ENCODE measurements at places on chromosomes 5 and 9.

DNA sequence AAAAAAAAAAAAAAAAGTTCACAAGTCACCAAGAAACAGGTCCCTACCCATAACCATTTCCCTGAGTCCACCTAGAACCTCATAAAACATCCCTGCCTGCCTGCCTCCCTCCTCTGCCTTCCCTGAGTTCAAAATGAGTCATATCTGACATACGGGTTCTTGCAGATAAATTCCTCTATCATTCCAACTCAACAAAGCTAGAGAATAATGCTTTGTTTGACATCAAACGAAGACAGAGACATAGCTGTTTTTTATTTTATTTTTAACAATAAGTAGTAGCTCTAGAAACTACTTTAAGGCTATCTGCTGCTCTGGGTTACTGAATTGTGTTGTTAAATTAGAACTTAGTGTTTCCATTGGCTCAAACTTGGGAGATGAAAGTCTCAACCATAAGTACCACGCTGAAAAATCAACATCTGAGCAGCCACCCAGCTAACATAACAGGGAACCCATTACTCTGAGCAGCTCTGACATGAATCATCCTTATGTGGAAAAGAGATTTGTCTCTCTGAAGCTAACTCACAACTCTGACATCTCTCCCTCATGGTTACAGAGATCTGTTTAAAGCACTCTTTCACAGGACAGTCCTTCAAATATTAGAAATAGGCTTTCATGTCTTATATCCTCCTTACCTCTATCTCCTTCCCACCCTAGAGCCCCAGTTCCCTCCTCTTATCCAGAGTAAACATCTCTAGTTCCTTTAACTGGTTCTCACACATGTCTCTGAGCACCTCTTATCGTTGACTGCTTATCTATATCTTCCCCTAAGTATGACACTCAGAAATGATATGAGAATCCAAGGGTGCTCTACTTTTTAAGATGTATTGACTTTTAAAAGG, 12.1 kb downstream of the TMEM245 start:
- DNase-seq: no peak

GRCh38 chr9:90097237-90097636, 492.4 kb downstream of the GADD45G start:
- no peak for DNase-seq

DNA sequence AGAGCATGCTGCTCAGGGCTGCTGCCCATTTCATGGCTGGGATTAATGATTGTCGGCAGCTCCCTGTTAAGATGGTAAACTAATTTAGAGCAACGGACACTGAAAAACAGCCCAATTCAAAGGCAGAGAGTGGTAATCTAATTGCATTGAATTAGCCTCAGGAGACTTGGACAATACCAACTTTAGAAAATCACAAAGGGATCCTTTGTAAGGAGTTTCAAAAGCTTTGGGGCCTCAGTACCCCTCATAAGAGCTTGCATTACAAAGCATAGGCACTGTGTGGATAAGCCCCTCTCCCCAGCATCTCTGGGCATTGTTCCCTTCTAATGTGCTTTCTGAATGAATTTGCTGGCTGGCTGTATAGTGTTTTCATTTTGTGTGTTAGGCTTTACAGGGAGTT, 6.7 kb downstream of the GLRA1 start:
- DNase-seq: no peak

DNA sequence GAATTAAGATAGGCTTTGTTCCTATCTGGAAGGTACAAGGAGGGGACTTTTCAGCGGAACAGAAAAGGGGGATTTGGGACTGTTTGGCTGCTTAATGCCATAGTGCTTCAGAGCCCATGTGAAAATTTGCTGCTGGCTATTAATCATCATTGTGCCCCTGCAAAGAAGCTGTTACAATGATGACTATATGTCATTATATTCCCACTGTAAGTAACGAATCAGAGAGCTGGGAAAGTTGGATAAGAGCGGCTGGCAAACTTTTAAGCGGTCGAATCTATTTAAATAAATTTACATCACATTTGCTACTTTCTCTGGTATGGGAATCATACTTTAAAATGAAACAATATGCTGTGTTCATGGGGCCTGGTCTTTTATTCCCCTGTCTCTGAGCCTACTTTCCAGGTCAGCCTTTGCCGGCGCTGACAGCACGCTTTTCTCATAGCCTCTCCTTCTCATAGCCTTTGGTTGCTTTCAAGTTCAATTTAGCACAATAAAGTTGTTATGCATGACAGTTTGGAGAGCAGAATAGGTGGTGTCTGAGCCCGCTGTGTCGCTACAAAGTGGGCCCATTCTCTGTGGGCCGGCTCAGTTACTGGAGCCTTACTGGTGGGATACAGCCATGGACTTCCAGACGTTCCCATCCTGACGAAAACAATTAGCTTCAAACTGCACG, 271.2 kb upstream of the TMEM161B start:
- no peak for DNase-seq

DNA sequence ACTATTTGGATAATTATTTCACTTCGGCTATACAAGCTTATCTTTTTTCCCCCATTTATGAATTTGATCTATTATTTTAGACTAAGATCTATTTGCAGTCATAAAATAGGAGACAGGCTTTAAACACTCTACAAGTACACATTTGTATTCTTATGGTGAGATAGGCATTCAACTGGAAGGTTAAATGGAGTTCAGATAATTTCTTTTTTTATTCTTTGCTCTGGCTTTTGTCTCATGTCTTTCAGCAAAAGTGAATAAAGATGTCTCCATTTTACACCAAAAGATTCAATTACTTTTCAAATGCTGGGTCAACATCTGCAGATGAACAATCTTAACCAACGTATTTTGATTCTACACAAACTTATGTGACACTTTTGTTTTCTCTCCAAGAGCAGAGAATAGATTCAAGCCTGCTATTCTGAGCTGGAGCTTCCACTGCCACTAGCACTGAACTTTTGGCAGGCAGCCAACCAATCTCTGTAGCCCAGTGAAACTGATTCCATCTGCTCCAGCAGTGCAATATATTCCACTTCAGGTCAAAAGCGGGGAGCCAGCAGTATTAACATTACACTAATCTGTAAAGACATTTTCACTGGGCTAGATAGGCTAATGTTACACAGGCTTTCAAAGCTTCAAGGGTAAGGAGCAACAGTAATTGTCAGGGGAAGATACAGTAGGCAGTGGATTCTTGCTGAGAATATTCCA, 452.0 kb upstream of the ZNF608 start:
- DNase-seq: no peak

- no peak for DNase-seq
Measured at GRCh38 chr5:2895876-2896275, 144.4 kb upstream of the IRX2 start.

- DNase-seq: no peak
Measured at GRCh38 chr9:114350636-114351401, 21.1 kb downstream of the ORM2 start.

- DNase-seq: no peak
Measured at GRCh38 chr5:102959055-102959454, 160.9 kb downstream of the GIN1 start.

DNA sequence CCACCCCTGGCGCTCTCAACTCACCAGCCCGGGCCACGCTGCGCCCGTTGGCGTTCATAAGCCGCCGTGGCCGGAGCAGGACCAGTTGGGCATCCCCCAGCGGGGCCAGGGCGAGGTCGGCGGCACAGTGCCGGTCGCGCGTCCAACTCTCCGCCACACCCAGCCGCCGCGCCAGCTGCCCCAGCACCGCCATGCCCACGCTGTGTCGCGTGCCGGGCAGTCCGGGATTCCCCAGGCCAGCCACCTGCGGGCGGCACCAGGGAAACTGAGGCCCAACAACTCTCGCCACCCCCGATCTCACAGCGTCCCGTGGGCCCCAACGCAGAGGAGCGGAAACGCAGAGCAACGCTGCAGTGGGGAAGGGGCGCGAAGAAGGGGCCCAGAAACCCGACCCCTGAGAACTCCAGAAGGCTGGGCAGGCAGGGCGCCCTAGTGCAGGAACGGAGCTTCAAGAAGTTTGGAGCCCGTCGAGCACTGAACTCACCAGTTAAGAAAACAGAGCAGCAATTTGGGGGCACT, 453 bp downstream of the PTRH1 start:
- DNase-seq: no peak

Measured in stimulated activated CD8-positive, alpha-beta memory T cell treated with anti-CD3 and anti-CD28 coated beads, Interleukin-2, amount 100 ng/mL, for 1 hour (primary cell).